ENCODE measurements at places on chromosomes 12 and 14.

GRCh38 chr12:51395283-51396230 lies 4.4 kb upstream of the GALNT6 start:
- peaks cover 4% of the 10 kb centered on the region for H3K36me3 ChIP-seq
- peak overlapping the region; percentile 99 for H3K27ac ChIP-seq

DNA sequence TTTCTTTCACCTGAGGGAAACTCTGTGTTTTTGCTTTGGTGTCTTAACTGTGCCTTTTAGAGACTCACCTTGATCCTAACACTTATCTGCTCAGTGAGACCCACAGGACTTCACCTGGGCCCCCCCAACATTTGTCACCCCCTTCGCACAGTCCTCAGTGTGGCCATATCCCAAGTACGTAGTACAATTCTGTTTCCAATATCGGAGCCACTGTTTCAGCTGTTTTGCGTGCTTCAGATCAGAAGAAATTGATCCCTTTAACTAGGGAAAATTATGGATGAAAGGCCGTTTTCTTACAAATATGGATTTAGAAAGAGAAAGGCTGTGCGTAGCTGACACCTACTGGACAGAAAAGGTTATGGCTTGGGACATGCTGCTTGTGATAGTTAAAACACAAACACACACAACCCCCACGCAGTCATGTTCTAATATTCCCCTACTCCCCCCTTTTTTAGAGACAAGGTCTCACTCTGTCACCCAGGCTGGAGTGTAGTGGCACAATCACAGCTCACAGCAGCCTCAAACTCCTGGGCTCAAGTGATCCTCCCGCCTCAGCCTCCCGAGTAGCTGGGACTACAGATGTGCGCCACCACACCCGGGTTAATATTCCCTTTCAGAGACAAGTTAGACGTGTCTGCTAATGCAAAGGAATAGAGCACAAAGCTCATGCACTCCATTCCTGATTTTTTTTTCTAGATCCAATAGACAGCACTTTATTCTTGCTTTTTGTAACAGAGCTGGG lies 3.6 kb upstream of the SLC7A8 start:
- no peak overlapping the region for H3K27ac ChIP-seq
- no peaks in the 10 kb centered on the region for H3K36me3 ChIP-seq
- peaks cover 8% of the 10 kb centered on the region for H3K27me3 ChIP-seq
- peak; percentile 62 for DNase-seq
- H3K4me3 ChIP-seq = no peak overlapping the region

- H3K4me3 ChIP-seq = no peak overlapping the region
- H3K27ac ChIP-seq = no peak overlapping the region
- peaks cover 7% of the 10 kb centered on the region for H3K4me1 ChIP-seq
These were observed 12.8 kb downstream of the NEK9 start for GRCh38 chr14:75113932-75114539.

DNA sequence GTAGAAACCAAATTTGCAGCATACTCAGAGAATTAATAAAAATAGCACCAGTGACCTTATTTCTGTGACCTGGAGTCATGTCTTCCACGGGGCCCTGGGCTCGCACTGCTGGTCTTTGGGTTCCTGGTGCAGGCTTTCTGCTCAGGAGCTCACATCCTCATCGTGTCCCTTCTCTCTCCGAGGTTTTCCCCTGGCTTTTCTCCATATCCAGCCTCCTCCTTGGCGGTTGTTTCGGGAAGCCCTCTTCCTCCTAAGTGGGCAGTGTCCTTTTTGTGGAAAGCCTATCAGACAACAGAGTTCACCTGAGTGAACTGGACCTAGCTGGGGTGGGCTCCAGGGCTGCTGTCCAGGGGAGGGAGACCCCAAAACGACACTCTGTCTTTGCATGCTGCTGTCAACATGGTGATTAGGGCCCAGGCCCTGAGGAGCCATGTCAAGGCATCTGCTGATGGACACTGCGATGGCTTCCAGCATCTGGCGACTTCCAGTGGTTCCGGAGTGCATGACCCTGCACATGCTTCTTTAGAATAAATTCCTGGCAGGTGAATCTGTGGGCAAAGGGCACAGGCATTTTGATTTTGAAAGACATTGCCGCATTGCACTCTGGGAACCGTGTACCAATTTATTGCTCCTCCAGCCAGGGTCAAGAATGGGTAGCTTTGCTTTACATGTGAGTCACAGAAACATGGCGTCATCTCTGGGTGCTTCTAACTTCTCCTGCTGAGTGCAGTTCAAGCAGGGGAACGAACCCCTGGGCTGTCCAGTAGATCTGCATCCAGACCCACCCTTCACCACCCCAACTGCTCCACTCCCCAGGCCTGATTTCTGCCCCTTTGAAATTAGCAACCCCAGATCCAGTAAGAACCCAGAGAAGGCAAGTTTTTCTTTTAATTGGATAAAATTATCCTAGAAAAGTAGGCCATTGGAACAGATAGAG lies 136.8 kb downstream of the ADGRD1 start:
- DNase-seq = no peak
- H3K27me3 ChIP-seq = no peaks in the 10 kb centered on the region
- no peak overlapping the region for H3K27ac ChIP-seq
- H3K4me1 ChIP-seq = no peaks in the 10 kb centered on the region

All from HFFc6 (cell line).